Stimulated activated CD8-positive, alpha-beta memory T cell treated with anti-CD3 and anti-CD28 coated beads, Interleukin-2, amount 100 ng/mL, for 1 hour (primary cell): ENCODE measurements at places on chromosomes 2 and 18.

DNA sequence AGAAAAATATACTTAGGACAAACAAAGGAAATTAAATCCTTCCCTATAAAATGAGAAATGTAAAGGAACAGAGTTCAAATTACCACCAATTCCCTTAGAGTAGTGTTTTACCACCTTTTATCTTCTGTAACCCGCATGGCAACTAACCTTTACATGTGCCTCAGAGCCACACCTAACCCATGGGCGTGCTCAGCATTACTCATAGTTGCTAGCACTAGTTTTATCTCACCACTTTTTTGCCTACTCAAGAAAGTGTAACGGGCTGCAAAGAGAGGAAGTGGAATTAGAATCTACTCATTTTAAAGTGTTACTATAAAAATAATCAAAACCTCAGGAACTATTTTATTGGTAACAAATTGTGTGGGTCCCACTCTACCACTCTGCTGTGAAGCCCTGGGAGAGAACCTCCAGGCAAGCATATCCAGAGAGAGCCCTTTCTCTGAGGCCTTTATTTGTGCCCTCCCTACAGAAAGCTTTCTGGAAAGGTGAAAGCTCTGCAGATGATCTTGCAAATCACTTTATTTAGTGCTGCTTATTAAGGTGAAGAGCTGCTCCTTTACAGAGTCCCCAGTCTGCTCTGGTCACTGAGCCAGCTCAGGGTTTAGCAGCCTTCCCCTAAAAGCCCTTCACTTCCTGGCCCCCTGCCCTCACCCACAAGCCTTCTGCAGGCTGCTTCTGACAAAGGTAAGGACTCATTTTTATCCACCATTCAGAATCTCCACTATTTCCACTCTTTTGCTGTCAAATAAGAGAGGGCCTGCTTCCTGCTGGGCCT, 98.8 kb downstream of the TRABD2A start:
- peak; percentile 38 for DNase-seq

DNA sequence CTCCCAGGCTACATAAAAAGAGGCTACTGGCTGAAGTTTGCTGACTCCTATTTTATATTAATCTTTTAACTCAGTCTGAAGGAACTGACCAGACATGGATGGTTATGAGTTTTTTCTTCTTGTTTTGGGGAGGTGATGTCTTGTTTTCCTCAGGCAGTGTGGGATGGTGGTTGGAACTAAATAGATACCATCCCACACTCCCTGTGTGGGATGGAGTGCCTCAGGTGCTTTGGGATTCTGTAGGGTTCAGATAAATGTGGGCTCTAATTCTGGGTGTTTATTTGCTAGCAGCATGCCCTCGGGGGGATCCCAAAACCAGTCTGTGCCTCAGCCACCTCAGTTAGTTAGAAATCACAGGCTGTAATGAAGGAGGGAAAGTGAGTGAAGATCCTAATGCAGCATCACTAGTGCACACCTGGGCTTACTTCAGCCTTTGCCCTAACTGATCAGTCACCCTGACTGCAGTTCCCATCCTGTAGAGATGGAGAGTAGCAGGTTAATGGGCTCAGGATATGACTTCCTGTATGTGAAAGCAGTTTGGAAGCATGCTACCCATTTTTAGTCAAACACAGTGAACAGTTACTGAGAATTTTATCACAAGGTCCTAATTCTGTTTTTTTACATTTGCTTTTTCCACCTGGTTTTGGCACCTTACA, 132.2 kb downstream of the SPTBN1 start:
- no peak for DNase-seq

GRCh38 chr18:79422022-79422782, 26.5 kb downstream of the NFATC1 start:
- no peak for DNase-seq

DNA sequence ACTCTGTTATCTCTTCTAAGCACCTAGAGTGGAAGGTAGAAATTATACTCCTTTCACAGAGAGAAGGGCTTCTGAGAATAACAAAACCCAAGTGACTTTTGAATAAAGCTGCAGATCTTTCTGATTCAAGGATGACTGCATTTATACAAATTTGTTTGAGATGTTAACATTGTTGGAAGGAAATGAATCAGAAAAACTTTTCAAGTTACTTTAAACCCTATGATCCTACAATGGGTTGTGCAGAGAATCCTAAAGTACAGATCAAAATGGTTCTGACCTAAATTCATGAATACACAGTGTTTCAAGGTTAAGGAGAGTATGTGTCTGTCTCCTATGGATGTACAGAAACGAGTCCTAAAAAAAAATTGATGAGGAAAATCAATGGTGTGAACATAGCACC, 1.8 kb downstream of the RFTN2 start:
- no peak for DNase-seq

- no peak for DNase-seq
These were observed 128.8 kb downstream of the MREG start for GRCh38 chr2:215884451-215885087.

GRCh38 chr2:53964257-53964952, 6.4 kb downstream of the PSME4 start:
- no peak for DNase-seq

DNA sequence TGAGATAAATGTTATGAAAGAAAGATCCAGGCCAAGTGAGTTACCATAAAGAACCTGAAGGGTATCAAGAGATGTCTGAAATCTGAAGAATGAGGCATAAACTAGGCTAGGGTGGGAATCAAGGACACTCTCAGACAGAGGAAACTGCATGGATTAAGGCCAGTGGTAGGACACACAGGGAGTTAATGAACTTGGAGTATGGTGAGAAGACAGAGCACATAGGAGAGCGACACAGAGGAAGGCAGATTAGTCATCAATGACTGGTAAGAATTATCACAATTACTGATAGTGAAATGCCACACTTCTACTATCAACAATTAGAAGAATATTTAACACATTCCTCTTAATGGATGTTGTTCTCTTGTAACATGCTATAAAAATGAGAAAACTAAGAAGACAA, 76.9 kb downstream of the TTC21B start:
- no peak for DNase-seq

GRCh38 chr18:79251021-79251420, 144.7 kb upstream of the NFATC1 start:
- DNase-seq, result no peak

- no peak for DNase-seq
These were observed 54.4 kb downstream of the USP14 start for GRCh38 chr18:212780-213179.

DNA sequence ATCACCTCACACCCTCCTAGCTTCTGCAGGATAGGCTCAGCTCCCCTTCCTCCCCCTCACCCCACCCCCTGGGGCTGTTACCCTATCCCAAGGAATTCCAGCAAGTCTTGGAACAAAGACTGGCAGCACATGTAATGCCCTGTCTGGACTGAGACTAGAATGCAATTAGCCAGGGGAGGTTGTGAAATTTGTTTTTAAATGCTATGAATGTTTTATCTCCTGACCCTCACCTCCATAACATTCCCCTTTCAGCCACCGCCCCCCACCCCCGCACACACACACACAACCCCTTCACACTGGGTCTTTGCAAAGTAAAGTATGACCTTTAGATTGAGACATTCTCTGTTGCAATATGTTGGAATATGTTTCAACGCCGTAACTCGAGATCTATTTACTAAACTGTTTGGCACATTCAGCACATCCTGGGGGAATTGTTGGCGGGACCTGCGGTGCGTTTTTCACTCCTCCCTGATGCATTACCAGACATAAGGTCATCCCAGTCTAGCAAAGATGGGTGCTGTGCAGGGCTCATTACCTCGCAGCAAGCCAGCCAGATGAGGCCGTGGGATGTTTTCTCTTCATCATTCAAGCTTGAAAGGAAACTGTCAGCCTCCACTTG, 290.7 kb upstream of the SLC14A2 start:
- no peak for DNase-seq

DNA sequence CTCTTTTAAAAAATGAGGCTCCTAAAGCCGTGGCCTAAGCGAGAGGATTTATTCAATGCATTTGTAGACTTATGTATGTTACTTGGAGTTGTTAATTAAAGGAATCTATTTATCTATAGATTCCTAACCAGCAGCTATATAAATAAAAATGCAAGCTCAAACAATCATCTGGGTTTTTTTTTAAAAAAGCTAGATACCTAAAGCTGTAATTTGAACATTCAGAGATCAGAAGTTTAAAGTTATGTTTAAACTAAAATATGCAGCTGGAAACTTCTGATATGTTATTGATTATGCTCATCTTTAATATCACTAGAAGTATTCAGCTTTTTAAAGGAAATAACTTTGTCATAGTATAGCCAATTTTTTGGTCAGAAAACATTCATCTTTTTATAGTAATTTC, 1.0 kb downstream of the MEIS1 start:
- DNase-seq, result no peak

DNA sequence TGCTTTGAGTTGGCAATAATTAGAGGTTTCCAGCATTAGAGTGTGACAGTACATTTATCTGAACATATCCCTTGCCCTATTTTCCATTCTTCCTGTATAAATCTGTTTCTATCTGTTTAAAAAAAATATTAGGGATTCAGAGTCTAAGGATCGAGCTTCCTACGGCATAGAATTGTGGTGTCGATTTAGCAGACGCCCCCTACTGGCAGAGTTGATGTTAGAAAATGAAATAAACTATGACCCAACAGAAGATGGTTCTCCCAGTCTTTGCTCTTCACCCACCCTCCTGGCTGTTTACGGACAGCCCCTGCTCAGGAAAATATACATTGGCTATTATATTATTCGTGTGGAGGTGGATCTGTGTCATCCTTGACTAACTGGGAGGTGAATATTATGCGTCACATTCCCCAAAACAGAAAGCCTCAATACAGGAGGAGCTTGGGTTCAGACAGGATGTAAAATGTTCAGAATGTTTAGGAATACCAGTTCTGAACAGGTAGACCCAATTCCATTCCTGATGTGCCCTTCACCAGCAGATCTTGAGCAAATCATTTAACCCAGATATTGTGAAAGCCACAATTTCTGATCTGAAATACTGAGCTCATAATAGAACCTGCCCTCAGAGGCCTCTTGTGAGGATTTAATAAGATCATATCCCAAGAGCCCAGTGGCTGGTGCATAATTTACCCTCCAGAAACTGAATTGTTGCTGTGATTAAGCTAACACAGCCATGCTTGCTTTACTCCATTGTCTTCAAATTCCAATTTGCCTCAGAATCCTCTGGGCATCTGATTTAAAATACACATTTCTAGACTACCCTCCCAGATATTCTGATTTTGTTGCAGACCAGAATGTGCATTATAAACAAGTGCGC, 10.8 kb upstream of the ERMN start:
- DNase-seq, result no peak

DNA sequence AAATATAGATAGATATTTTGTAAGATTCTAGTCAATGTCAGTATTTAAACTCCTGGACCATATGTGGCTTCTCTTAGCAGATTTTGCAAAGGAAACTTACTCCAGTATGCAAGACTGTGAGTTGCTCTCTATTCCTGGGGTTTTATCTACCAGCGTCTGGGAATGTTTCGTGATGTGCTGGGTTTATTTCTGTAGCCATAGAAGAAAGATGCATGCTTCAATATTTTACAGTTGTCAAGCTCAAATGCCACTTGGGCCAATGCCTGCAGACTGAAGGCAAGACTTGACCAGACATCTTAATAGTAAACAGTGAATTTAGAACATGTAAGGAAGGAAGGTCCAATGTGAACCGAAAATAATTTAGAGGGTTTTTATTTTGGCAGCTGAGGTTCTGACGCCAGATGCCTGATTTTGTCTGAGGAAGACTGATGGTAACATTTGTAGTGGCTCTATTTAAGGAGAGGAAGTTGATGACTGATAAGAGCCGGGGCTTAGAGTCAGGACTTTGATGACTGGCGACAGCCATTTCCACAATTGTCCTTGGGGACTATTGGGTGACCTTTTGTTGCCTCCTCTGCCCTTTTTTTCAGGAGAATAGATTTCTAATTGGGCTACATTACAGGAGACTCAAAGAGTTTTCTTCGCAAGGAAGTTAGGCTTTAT, 154.3 kb downstream of the RAPGEF4 start:
- no peak for DNase-seq

DNA sequence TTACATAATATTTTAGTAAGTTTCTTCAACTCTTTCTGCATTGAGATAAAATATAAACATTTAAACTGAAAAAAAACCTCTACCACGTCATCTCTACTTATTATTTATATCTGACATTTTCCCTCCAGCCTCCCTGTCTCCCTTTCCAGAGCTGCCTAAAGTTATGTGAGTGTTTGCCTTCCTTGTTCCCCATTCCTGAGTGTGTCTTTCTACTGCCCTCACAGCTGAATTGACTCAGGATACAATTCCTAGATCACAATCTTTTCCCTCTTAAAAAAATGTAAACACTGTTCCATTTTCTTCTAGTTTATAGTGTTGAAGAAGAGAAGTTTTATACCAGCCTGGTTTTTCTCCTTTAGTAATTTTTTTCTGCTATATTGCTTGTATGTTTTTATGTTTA, 5.3 kb downstream of the TRPM8 start:
- DNase-seq, result no peak

- no peak for DNase-seq
These were observed 73.3 kb downstream of the KCNG2 start for GRCh38 chr18:79871026-79871390.

- DNase-seq, result no peak
These were observed 666.8 kb downstream of the NR4A2 start for GRCh38 chr2:155665704-155666103.

DNA sequence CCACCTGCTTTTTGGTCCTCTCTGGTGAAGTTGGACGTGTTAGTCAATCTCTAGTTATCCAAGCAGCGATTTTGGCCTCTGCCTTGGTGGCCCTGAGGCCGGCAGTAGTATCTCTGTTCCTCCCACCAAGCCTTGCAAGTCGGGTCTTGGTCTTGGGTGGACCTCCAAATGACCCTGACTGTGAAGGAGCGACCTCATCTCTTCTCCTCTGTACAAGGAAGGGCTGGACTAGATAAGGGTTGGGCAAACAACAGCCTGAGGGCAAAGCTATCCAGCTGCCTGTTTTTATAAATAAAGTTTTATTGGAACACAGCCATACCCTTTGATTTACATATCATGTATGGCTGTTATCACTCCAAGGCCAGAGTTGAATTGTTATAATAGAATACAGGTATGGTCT, 74.6 kb upstream of the FOSL2 start:
- DNase-seq, result no peak

GRCh38 chr2:54529935-54530334, 73.8 kb downstream of the SPTBN1 start:
- no peak for DNase-seq

DNA sequence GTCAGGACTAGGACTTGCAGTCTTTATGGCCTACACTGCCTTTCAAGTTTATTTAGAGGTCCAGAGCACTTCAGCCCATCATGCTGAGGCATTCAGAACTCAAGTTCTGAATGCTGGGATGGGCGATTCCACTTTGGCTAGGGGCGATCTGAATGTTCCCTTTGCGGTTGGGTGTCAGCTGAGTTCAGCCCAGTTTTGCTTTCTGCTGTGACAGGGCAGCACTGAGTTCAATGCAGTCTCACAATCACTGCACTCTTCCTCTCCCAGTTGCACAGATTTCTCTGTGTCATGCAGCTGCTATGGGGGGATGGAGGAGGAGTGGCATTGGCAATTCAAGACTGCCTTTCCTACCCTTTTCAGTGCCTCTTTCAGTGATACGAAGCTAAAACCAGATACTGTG, 1232.0 kb upstream of the FAM98A start:
- no peak for DNase-seq

GRCh38 chr2:23569761-23570365, 184.9 kb downstream of the KLHL29 start:
- DNase-seq, result no peak
